A549 treated with Hydrocortisone at 1 μM for 4 hours (cell line): ENCODE measurements at places on chromosomes 5 and 9. TPM values are rescaled to one million over a fixed set of nuclear protein-coding genes. Genes with fewer than 3 reads are reported as not detected.

Gene IFNE
- total RNA-seq: 0.89 to 1.2 TPM (median 1.1 TPM) in 5 replicates

Gene SV2C
- total RNA-seq: not detected in 5 replicates

Gene SPATA31D4
- not detected in 5 replicates for total RNA-seq

Gene OCLN
- total RNA-seq: 7.2 to 14.8 TPM (median 8.7 TPM) in 5 replicates

Gene PCDHA9
- not detected in 5 replicates for total RNA-seq

Gene UBLCP1
- total RNA-seq: 32.0 to 43.4 TPM (median 33.5 TPM) in 5 replicates

Gene SLC6A19
- 0.33 to 0.40 TPM (median 0.37 TPM) in 5 replicates for total RNA-seq

Gene PCDHB13
- 0.06 to 0.09 TPM (median 0.09 TPM) in 4 of 5 replicates, not detected in the other for total RNA-seq

Gene OTP
- total RNA-seq: 0.03 to 0.16 TPM (median 0.13 TPM) in 5 replicates

Gene GPX8
- 30.0 to 40.2 TPM (median 34.2 TPM) in 5 replicates for total RNA-seq

Gene PGM5
- 0.03 TPM in 1 of 5 replicates, not detected in the others for total RNA-seq

Gene EPB41L4B
- 21.4 to 25.7 TPM (median 23.9 TPM) in 5 replicates for total RNA-seq

Gene PHYHD1
- total RNA-seq: 0.22 to 0.27 TPM (median 0.24 TPM) in 4 of 5 replicates, not detected in the other

Gene ADRB2
- total RNA-seq: 0.97 to 1.6 TPM (median 1.0 TPM) in 5 replicates

Gene SH3TC2
- 0.60 to 0.99 TPM (median 0.69 TPM) in 5 replicates for total RNA-seq

Gene SEC61B
- total RNA-seq: 256 to 352 TPM (median 317 TPM) in 5 replicates

Gene IQGAP2
- 1.8 to 2.9 TPM (median 2.4 TPM) in 5 replicates for total RNA-seq

Gene HMCN2
- total RNA-seq: 0.02 to 0.16 TPM (median 0.10 TPM) in 4 of 5 replicates, not detected in the other

Gene PCDHGA10
- 0.02 to 0.03 TPM (median 0.02 TPM) in 3 of 5 replicates, not detected in the others for total RNA-seq
